Hematopoietic multipotent progenitor cell treated with erythropoietin and hydrocortisone succinate and interleukin-3 and kit ligand, for 17 days (in vitro differentiated cells): ENCODE measurements at places on chromosomes 11 and 22.

GRCh38 chr11:122265981-122266380 is 150.0 kb upstream of the BLID start:
- DNase-seq: no peak

DNA sequence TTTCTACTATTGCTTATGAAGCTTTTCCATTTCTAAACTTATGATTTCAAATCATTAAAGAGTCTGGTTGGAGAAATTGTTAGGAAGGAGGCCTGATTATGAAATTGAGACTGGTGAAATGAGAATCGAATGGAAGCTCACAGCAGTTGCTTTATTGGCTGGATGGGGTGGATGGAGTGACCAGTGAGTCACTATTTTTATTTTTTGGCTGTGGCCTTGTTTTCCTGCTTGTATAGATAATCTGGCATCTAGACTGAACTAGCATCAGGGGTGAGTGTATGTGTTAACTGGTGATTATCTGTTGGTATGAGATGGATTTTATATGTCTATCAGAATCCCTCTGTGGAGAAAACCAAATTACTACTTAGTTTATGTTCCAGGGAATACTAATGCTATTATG is 36.2 kb downstream of the UVRAG start:
- no peak for DNase-seq

DNA sequence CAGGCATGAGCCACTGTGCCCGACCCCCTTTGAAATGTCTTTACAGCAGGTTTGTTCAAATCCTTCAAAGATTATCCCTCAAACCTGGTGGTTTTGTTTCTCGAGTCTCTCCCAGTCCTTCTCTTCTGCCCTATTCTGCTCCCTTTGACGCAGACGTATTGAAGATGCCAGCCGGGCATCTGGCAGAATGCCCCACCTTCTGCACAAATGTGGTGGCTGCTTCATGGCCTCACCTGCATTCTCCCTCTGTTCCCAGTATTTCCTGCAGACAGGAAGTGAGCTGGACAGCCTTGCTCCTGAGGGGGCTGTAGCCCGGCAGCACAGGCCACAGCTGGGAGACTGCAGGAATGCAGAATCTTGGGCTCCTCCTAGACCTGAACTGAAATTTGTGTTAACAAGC is 4.8 kb upstream of the NAP1L4 start:
- no peak for DNase-seq

DNA sequence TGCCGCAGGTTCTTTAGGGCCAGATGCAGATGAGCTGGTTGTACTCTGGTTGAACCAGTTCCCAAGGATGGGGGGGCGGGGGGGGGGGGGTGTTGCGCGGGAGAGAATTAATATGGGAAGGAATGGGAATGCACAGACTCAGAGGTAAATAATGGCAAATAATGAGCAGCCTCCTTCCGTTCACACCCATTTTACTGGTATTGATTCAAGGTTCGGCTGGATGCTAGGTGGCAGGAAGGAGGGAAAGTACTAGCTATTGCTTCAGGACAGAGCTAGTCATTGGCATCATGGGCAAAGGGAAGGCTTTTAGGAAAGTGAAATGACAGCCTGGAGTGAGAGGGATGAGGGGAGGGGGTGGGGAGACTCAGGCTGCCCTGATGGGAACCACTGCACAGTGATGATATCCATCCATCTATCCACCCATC is at the start of gene VSTM5:
TSS of gene VSTM5 (minus strand) at position 25 of the 425 bp plus-strand sequence. CDS start 116 bp downstream, outside the sequence.
- DNase-seq: no peak

GRCh38 chr11:37142591-37142990 is 544.6 kb upstream of the RAG2 start:
- no peak for DNase-seq

DNA sequence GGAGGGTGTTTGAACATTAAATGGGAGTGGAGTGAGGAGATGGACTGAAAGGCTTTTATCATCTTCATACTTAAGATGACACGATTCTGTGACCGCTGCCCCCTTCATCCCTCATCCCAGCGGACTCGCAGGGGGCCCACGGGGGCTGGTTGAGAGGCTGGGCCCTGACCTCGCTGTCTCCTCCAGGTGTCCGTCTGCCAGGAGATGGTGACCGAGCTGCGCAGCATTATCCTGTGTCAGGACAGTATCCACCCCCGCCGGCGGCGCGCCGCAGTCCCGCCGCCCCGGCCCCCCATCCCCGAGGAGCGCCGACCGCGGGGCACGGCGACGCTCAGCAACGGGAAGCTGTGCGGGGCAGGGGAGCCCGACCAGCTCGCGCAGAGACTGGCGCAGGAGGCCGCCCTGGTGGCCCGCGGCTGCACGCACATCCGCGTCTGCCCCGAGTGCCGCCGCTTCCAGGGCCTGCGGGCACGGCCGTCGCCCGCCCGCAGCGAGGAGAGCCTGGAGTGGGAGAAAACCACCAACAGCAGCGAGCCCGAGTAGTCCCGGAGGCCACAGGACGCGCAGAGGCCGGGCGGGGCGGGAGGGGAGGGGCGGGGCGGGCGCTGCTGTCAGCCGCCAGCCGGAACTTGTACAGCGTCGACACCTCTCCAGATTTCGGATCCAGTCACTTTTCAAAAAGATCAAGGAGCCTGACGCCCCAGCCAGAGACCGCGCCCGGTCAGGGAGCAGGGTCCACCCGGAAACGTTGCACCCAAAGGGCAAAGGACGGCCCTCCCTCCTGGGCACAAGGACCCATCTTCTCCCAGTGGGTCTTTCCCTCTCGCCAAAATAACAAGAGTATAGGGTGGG is 38.0 kb upstream of the TBCEL start:
- no peak for DNase-seq

DNA sequence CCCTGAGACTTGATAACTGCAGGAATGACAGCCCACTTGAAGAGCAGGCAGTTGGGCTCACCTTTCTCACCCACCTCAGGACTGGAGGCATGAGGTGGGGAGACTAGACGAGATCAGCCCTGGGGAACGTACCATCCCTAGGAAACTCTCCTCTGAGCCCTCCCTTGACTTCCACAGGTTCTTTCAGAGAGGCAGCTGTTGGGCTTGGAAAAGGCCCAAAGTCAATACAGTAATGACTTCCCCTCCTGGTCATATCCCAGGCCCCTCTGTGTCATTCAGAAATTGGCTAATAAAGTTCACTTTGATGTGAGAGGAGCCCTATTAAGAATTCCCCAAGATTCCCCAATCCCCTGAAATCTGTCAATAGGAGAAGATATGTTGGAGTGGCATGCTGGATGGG is 5.8 kb upstream of the NECTIN1 start:
- DNase-seq: no peak

GRCh38 chr22:20158391-20159036 is 7.7 kb upstream of the CCDC188 start:
- no peak for DNase-seq

DNA sequence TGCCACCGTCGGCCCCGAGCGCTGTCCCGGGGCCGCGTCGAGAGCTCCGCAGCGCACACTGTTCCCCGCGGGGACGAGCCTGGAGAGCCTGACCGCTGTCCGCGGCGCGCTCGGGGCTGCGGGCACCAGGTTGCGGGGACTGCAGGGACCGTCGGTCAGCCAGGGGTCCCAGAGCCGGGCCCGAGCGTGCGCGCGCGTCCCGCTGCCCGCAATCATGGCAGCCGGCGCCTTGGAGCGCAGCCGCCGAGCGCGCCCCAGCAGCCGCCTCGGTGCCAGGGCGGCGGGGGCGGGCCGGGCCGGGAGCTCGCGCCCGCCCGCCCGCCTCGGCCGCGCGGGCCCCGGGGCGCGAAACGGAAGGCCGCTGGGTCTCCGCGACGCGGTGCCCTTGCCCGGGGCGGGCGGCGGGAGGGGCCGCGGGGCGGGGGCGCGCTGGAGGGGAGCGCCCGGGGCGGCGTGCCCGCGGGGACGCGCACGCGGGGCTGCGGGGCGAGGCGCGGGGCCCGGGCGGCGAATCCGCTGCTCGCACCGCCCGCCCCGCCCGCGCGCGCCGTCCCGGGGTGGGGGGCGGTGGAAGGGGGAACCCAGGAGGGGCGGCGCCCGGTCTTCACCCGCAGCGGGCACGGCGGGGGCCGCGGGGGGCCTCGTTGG is 79.4 kb upstream of the PPARA start:
- DNase-seq: peak; percentile 71

DNA sequence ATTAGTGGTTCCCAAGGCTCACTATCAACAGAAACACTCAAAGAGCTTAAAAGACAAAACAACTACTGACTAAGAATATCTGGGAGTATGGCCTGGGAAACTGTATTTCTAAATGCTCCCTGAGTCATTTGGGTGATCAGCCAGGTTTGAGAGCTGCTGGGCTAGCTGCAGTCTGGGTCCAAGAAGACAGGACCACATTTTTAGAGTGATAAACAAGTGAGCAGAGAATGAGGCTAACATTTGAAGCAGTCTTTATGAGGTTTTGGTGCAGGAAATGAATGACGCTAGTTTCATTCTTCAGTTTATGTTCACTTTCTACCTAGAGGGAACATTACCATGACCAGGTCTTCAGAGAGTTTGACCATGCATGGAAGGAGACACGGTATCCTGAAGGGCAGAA is 97.7 kb downstream of the TEAD1 start:
- no peak for DNase-seq

GRCh38 chr11:134975866-134976376 is 563.9 kb upstream of the B3GAT1 start:
- no peak for DNase-seq

GRCh38 chr11:74319139-74319816 is 7.8 kb upstream of the P4HA3 start:
- no peak for DNase-seq

DNA sequence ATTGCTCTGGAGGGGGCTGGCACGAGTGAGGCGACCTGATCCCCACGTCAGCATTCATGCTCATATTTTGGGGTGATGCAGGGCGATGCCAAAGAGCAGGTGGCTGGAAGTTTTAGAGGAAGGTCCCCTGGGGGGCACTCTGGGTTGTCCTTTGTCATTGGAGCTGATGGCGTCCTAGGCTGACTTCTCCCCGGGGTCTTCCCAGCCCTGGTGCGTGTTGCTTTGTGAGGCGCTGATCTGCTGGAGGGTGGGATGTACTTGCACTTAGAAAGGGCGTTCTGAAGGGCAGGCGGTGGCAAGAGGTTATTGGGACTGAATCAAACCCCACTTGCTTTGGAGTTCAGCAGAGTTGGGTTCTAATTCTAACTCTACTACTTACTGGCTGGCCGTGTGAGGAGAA is 313.3 kb downstream of the NTM start:
- no peak for DNase-seq

DNA sequence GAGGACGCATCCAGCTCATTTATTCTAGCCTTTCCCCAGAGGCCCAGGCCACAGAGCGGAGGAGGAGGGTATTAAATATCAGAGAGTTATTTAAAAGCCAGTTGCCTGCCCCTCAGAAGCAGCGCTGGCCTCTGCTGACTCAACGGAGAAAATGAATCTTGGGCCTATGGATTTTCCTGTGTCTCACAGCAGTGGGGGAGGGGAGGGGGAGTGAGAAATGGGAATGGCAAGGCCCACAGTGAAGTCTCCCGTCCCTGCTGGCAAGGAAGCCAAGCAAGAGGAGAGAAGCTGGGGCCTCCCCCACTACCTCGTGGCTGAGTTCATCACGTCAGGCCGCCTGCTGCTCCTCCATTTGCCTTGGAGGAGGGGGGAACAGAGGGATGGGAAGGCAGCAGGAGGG is 4.5 kb upstream of the TPBGL start:
- DNase-seq: no peak

DNA sequence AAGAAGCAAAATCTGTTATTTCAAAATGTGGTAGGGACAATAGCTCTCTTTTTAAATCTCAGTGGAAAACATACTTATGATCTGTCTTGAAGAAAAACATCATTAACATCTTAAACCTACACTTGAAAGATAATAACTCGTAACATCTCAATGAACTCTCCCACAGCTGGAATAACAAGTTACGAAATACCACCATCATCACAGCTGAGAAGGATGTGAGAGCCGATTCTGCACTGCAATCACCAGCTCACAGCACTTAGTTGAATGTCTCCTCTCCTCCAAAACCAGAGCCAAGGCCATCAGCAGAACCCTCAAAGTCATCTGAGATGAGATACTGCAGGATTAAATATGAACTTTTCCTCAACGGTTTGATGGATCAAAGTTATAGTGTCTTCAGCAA is 124.3 kb downstream of the ARHGAP20 start:
- no peak for DNase-seq

GRCh38 chr22:36775586-36775963 is 344 bp downstream of the IFT27 start:
- no peak for DNase-seq

GRCh38 chr11:14107050-14107430 is 144.5 kb downstream of the SPON1 start:
- DNase-seq: no peak

- peak; percentile 81 for DNase-seq
Measured at GRCh38 chr11:74255741-74256375, 55.6 kb downstream of the P4HA3 start.

GRCh38 chr11:121249039-121249663 is 43.4 kb upstream of the SC5D start:
- peak; percentile 32 for DNase-seq

GRCh38 chr11:8941341-8942103 is 1.3 kb downstream of the ASCL3 start:
- no peak for DNase-seq
